Ovary (tissue), 10 donors: ENCODE measurements at places on chromosomes 4 and X. TPM values are rescaled to one million over a fixed set of nuclear protein-coding genes. Genes with fewer than 3 reads are reported as not detected.

The UGT2B28 gene
- not detected for polyA plus RNA-seq

The CSN1S1 gene
- not detected for polyA plus RNA-seq

The PDE6B gene
- 2.2 TPM for polyA plus RNA-seq

The TCP11X2 gene
- polyA plus RNA-seq: not detected

The BMP3 gene
- 7.9 TPM for polyA plus RNA-seq

The MAGEB1 gene
- 0.07 TPM for polyA plus RNA-seq

The ZIC3 gene
- not detected for polyA plus RNA-seq

The GC gene
- not detected for polyA plus RNA-seq

The CT45A5 gene
- polyA plus RNA-seq: not detected
